Activated T-helper 1 cell treated with anti-CD3 and anti-CD28 coated beads, Interleukin-2, amount 50 U/mL, for 16 hours (primary cell): ENCODE measurements at places on chromosomes 3 and 15.

GRCh38 chr15:50563756-50564155, 17.3 kb upstream of the USP50 start:
- DNase-seq, result no peak

GRCh38 chr15:70535071-70535954, 228.0 kb downstream of the UACA start:
- DNase-seq, result peak; percentile 18

DNA sequence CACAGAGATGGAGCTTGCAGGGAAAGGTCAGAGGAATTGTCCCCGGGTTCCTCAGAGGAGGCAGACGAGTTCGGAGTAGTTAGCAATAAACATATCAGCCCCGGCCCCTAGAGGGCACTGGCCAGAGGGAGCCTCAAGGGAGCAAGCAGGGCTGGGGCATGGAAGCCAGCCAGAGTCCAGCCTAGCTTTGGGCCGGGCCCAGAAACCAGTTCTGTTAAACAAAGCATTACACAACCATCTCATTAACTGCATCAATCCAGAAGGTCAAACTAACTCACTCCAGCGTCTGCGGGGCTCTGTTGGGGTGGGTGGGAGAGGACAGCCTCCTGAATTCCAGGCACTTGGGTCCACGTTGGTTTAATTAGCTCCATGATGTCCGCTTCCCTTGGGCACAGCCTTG, 41.0 kb upstream of the IREB2 start:
- DNase-seq, result no peak

DNA sequence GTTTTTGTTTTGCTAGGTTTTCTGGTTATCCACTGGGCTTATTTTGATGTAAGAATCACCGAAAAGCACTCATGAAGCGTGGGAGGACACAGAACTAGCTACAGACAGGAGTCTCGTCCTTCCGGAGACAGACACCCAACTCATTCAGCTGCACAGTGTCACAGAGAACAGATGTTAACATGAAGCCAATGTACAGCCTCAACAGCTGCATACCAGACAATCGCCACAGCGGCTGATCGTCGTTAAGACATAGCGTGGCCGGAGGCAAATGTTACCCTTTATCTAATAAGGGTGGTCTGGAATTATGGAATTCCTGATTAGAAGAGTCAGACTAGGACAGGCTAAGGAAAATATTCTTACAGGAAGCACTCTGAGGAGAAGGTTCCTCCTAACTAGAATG, 1.1 kb upstream of the PYGO1 start:
- no peak for DNase-seq

GRCh38 chr3:174111776-174112175, 714.2 kb downstream of the NLGN1 start:
- no peak for DNase-seq
